ENCODE measurements at places on chromosomes 3 and 15.

- no peak for DNase-seq
Measured at GRCh38 chr3:31166249-31166885, 271.9 kb upstream of the GADL1 start.

GRCh38 chr3:51802106-51802703 is 23.2 kb upstream of the IQCF6 start:
- DNase-seq: no peak

DNA sequence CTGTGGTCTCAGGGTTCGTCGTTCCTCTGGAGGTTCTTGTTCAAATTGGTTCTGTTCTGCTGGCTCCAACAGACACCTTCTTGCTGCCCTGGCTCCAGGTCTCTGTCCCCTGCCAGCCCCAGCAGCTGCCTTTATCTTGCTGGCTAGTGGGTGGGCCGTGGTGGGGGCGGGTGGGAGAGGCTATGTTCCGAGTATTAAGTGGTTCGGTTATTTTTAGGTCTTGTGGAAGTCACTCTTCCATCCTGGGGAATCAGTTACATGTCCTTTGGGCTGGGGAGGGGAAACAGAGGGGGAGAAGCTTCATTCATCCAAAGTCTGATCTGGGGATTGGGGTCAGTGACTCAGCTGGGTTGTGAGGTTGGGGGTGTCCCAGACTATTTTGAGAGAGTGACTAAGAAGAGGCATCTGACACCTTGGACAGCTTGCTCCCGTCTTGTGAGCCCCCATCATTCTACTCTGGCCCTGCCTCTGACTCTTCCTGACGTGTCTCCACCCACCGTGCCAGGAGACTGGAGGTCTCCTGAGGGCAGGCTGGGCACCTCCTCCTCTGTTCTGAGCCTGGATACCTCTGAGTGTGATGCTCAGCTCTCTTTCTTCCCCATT is at the start of gene XIRP1:
Gene XIRP1 (minus strand): TSS at position 106 of the 603 bp plus-strand sequence. CDS start 3,150 bp downstream, outside the sequence.
- DNase-seq: no peak

DNA sequence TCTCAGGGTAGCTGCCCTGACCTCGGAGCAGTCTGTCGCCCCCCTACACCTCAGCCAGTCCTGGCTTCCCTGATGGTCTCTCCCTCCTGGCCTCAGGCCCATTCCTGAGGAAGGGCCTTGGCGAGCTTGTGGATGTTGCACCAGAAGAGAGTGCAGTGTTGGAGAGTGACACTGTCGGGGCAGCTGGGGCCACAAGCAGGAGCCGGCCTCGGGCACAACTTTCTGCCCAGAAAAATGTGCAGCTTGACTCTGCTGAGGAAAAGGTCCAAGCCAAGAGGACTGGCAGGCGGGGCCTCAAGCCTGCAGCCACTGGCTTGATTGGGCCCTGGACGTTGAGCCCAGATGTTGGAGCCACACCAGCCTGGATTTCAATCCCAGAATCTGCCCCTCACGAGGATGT is 12.8 kb downstream of the HEMK1 start:
- no peak for DNase-seq

GRCh38 chr3:142892714-142893113 is 3.8 kb upstream of the PCOLCE2 start:
- no peak for DNase-seq

- no peak for DNase-seq
Measured at GRCh38 chr15:99986297-99987118, 253.3 kb upstream of the LYSMD4 start.

DNA sequence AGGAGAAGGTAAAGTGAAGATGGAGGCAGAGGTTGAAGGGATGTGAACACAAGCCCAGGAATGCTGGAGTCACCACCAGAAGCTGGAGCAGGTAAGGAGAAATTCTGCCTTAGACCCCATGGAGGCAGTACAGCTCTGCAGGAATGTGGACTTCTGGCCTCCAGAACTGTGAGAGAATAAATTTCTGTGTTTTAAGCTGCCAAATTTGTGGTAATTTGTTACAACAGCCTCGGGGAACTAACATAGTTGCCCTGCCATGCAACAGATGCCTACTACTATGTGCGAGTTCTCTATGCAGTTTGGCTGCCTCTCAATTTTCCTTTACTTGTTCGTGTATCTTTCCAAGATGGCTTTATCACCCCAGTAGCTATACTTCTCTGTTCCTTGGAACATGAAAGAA is 394.1 kb downstream of the TUSC7 start:
- DNase-seq: no peak

GRCh38 chr3:40827226-40827625 is 302.5 kb downstream of the ZNF621 start:
- no peak for DNase-seq

DNA sequence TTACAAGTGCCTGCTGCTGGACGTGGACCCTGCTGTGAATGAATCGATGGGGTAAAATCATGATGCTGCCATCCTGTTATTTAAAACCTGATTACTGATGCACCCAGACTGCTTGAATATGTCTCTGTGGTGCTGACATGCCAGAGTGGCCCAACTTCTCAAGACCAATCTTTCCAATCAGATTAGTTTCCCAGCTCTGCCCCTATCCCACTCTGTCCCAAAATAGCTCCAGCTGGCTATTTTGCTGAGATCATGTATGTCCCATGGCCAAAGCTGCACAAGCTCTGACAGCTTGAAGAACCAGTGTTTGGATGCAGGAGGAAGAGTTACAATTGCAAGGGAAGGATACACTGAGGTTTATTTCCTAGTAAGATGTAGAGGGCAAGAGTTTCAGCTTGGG is 153.6 kb downstream of the TMEM108 start:
- DNase-seq: no peak

- no peak for DNase-seq
Measured at GRCh38 chr3:26252001-26252400, 370.6 kb upstream of the LRRC3B start.

- DNase-seq: no peak
Measured at GRCh38 chr3:129608087-129608935, 1.8 kb upstream of the PLXND1 start.

GRCh38 chr3:31836131-31837075 is 144.7 kb downstream of the OSBPL10 start:
- DNase-seq: no peak

DNA sequence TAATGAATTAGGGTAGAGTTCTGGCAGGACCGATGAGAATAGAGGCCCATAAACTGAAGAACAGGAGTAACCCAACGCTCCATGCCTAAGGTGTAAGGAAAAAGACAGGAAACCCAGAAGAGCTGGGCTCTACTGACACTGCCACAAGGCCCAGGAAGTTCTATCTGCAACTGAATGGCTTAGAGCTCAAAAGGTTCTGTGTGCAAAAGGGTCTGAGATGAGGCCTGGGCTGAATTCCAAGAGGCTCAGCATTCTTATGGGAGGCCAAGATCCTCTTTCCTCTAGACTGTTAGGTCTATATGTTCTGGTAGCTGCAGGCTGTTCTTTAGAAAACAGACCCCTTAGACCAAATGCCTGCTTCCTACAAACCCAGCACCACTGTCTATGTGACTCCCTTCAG is 30.5 kb upstream of the PRSS50 start:
- DNase-seq: no peak

DNA sequence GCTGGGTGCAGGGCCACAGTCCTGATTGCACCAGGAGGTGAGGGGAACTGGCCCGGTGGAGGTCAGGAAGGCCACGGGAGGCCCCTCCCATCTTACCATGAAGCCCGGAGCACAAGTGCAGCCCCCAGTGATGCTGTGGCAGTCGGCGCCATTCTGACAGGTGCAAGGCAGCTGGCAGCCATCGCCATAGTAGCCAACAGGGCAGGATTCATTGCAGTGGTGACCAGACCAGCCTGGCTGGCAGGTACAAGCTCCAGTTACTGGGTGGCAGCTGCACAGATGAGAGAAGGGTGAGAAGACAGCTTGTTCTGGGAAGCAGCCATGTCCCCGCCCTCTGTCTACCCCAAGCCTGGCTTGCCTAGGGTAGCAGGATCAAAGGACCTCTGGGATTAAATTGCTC is 88.2 kb downstream of the RAB11A start:
- DNase-seq: no peak

DNA sequence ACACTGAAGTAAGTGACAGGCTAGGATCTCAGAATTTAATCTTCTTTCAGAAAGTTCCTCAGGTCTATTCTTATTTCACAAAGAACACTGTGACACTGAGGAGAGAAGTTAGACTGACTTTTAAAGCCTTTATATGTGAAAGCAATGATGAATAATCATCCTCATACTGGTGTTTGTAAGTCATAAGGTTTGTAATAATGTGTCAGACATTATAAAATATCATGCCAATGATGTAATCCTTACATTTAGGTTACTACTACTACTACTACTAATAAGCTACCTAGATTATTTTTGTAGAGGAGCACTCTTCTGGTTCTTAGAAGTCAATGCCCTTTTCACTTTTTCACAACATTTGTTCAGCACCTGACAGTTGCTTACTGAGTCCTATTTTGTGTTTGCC is 33.4 kb downstream of the FANCD2OS start:
- no peak for DNase-seq

GRCh38 chr15:58773024-58773423 is 1.9 kb downstream of the MINDY2 start:
- DNase-seq: no peak

GRCh38 chr3:187852842-187853730 is 107.8 kb upstream of the BCL6 start:
- DNase-seq: no peak

DNA sequence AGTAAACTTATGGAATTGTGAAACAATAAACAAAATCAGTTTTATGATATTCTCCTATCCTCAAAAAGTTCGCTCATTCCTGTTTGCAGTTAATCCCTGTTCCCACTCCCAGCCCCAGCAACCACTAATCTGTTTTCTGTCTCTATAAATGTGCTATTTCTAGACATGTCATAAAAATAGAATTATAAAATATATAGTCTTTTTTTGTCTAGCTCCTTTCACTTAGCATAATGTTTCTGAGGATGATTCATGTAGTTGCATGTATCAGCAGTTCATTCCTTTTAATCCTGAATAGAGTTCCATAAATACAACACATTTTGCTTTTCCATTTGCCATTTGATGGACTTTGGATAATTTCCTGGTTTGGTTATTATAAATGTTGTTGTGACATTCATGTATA is 140.0 kb downstream of the KCNAB1 start:
- DNase-seq: no peak

- DNase-seq: no peak
Measured at GRCh38 chr3:100982710-100983109, 10.5 kb downstream of the ABI3BP start.

GRCh38 chr15:101533371-101534140 is 44.0 kb upstream of the PCSK6 start:
- DNase-seq: no peak

GRCh38 chr15:20353966-20354883 is 187.4 kb downstream of the GOLGA6L6 start:
- no peak for DNase-seq

DNA sequence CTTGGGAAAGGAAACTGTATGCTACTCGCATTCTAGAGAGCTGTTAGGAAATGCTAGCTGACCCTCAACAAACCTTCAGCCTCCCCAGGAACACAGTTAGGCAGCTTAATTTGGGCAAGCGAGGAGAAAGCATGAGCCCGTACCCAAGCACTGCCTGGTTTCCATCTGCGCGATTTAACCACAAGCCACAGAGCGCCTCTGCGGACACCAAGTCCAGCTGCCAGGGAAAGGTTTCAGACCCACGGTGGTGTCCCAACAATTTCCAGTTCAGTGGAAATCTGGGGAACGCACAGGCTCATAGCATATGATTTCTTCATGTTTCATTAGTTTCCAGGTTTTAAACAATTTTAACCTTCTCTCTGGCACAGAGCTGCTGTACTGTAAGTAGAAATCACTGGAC is 617.6 kb downstream of the FHIT start:
- no peak for DNase-seq

GRCh38 chr3:185728630-185729336 is 96.1 kb downstream of the IGF2BP2 start:
- DNase-seq: no peak

- no peak for DNase-seq
Measured at GRCh38 chr3:164418414-164418813, 659.9 kb downstream of the SI start.

DNA sequence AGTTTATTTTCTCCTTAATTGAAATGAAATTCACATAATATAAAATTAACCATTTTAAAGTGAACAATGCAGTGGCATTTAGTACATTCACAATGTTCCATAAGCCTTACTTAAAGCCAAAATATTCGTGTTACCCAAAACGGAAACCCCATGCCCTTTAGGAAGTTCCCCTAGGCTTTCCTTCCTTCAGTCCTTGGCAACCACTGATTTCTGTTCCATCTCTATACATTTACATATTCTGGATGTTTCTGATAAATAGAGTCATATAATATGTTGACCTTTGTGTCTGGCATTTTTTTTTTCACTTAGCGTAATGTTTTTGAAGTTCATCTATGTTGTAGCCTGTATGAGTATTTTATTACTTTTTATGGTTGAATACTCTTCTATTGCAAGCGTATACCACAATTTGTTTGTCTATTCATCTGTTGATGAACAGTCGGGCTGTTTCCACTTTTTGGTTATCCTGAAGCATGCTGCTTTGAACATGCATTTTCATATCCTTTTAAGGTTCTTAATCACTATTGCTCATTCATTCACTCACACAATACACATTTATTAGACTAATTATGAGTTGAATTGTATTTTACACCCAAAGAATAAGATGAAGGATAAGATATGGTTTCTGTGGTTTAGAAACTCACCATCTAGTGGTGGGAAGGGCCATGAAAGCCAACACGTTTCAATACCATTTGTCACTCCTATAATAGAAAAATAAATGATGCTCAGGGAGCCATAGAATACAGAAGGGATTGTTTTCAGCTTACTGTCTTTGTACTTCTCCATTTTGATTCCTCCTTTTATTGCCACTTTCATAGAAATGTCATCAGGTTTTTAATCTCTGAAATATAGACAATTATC is 408.2 kb upstream of the CBLB start:
- no peak for DNase-seq

- no peak for DNase-seq
Measured at GRCh38 chr3:159859424-159859823, 129.2 kb upstream of the IL12A start.

DNA sequence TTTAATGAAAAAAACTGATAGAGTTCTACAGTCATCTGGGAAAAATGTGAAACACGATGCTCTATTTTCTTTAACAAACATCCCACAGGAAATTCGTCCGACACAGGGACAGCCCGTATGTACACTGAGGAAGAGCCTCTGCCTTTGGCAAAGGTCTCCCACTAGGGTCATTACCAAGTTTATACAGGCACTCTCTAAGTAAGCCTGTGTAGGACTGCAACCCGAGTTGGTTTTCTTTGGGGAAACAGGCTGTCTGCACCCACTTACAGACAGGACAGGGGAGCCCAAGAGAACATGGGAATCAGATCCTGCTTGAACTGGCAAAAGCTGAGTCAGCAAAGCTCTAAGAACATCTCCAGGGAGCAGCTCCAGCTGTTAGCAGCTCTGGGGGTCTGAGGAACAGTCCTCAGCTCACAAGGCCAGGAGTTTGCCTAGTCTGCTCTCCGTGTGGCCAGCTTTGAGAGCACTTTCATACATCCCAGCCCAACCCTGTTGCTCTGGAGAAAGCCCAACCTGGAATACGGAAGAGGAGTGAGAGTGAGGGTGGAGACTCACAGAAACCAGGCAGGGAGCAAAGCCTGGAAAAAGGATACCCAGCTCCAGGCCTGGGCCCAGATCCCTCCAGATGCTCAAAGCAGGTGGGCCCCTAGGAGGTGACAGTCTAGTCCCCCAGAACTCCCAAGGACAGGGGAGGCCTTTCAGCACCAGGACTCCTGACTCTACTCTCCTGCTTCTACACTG is 1.9 kb downstream of the TBC1D2B start:
- DNase-seq: no peak
